ENCODE measurements at places on chromosomes 16 and 17.

- DNase-seq = no peak
These were observed 4.5 kb downstream of the ARHGDIA start for GRCh38 chr17:81866440-81867169.

DNA sequence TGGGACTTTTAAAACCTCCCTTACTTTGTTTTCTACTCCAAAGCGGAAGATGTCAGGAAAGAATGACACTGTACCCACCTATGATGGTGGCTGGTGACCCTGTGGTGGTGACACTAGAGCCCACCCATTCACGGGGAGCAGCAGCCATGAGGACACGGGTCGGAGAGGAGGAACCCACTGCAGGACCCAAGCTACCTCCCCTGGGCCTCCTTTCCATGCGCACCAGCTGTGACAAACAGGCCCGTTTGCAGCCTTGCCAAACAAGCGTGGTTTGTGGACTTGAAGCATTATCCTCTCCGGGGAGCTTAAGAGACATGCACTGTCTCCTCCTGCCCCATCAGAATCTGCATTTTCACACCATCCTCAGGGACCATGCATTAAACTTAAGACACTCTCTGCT lies 85.6 kb downstream of the ZFHX3 start:
- DNase-seq = no peak

GRCh38 chr17:29240477-29240876 lies 6.2 kb upstream of the CRYBA1 start:
- DNase-seq = no peak

GRCh38 chr16:10504404-10504885 lies 76.0 kb downstream of the EMP2 start:
- DNase-seq = no peak

- no peak for DNase-seq
These were observed 13.1 kb downstream of the CTU2 start for GRCh38 chr16:88719267-88719932.

- DNase-seq = no peak
These were observed 208.3 kb upstream of the WSCD1 start for GRCh38 chr17:5861854-5862253.

DNA sequence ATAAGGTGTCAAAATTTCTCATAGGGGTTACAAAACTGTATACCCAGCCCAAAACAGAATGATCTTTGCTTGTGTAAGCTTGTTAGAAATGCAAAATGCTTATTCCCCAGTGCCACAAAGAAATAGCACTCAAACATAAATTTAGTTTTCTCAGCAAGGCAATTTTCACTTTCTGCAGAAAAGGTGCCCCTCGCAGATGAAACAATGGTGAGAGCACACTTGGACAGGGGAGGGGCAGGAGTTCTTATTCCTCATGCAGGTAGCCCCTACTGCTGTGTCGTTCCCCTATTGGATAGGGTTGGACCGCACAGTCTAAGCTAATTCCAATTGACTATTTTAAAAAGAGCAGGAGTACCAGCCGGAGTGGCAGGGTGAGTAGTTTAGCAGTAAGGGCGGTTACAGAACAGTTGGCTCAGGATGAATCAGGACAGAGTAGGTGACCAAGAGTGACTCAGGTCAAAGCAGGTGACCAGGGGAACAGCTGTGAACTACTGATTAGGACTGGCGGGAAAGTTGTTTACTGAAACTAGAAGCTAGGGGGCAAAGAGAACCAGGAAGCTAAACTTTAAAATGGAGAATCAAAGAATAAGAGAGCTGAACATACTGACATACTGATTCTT lies 5.5 kb upstream of the LDHD start:
- DNase-seq = no peak

DNA sequence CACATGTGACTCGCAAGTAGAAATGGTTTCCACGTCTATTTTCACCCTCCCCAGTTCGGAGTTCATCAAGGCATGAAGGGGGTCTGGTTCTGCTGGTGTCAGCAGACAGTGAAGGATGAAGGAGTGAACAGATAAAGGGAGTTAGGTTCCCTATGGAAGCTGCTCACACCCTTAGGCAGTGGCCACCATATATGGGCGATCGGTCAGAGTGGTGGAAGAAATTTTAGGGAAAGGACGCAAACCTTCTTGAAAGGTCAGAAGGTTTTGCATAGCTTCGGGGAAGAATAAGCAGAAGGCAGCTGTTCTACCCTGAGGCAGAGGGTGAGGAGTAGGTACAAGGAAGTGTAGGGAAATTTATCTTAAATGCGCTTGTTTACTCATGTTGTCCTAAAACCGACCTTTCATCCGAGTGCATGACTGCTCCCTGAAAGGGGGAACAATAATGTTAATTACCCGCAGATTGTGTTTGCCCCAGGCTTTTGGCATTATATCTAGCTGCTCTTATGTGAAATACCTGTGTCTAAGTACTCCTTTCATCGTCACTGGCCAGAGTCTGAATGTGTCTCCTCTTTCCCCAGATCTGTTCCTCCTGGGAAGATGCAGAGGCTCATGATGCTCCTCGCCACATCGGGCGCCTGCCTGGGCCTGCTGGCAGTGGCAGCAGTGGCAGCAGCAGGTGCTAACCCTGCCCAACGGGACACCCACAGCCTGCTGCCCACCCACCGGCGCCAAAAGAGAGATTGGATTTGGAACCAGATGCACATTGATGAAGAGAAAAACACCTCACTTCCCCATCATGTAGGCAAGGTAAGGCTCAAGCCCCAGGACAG lies 12.5 kb downstream of the CDH5 start:
- DNase-seq = no peak

DNA sequence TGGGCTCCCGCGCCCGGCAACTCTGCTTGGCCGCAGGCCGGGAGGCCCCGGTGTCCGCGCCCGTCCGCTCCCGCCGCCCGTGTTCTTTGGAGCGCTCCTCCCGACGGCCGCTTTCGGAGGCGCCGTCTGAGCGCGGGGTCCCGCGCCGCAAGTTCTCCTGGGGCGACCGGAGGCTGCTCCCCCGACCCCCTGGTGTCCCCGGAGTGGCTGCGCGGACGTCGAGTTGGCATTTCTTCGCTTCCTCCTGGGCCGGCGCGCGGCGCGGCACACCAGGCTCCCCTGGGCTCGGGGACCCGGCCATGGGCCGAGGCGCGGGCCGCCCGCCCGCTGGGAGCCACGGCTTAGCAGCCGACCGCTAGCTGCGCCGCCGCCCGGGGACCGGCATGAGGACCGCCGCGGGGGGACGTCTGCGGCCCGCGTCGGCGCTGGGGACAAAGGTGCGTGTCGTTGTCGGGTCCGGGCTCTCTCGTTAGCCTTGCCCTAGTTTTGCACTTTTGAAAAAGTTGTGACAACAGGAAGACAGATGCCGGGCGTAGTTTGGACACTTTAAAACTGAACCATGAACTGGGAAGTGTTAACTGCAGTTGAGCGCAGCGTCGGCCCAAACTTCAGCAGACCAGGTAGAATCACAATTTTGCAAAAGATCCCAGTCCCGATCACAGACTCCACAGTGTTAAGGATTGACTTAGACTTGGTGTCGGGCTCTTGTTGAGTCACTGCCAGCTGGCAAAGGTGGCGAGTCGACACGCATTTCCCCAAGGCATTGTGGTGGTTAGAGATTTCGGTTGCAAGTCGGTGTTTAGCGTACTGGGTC lies 700 bp downstream of the UBN1 start:
- DNase-seq = peak; percentile 23

DNA sequence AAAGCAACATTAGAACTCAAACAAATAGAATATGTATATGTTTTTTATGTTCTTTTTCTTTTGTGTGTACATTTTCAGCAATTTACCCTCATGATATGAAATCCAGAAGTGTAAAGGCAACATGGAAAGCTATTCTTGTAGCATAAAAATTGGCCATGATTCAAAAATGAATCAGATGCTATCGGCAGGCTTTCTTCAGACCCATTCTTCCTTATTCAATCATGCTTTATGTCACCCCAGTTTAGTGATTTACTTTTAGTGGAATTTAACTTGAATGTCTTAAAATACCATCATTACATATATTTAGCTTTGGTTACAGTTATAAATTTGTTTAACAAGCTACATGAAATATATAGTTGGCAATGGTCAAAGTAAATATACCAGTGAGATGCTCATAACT lies 21.4 kb upstream of the SMIM36 start:
- DNase-seq = no peak

DNA sequence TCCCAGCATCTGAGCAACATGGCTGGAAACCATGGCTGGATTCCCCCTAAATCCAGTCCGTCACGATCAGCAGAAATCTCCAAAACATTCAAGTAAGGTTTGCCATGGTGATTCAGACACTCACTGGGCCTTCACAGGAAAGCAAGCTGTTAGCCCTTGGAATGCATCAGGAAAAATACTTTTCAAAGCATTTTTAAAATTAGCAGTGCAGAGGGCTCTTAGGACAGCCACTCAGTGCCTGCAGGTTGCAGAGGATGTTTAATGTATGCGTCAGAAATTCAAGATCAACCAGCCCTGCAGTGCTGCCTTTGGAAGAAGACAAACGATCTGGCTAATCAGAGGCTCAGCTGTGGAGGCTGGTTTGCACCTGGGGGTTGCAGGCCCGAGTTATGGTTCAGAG lies 50.3 kb downstream of the FOXL1 start:
- no peak for DNase-seq

GRCh38 chr17:51119415-51120356 lies 982 bp downstream of the SPAG9 start:
- peak; percentile 69 for DNase-seq

DNA sequence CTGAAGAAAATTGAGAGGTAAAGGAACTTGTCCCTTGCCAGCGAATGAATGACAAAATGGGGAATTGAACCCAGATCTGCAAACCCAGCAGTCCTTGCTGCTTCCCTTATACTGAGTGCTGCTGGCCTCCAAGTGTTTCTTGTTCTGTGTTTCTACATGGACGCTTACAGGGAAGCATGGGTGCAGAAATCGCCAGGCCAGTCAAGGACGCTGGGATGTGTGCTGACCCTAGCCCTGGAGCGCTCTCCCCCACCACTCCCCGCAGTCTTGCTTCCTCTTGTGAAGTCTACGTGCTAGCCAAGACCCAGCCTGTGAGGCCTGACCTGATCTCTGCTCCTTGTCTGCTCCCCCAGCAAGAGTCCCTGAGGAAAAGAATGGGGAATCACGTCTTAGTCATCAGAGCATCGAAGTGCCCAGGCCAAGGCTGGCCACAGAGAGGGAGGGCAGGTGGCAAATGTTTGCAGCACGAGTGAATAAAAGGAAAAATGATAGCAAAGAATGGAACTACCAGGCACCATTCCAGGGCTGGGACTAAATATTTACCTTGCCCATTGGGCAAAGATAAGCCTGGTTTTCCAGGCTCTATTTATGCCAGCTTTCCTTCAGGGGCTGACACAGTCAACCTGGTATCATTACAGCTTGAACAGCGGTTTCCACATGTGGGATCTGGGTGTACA lies 17.4 kb downstream of the CA4 start:
- DNase-seq = no peak

DNA sequence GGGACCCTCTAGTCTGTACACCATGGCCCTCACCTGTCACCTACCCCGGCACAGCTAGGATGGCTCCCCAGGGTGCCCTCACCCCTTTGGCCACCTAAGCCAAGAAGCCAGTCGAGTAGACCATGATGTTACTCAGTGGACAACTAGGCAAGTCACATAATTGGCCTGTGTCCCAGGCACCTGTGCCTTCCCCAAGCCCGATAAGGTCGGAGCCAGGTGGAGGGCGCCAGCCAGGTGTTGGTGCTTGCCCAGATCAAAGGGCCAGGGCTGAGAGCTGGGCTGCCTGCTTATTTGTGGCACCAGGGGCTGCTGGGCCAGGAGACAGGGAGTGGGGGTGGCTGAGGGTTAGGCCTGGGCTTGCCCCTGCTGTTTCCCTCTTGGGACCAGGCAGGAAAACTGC lies 16.8 kb downstream of the SPNS2 start:
- no peak for DNase-seq

GRCh38 chr17:80844418-80844990 lies 147.1 kb upstream of the CHMP6 start:
- DNase-seq = no peak

GRCh38 chr16:10367616-10368188 lies 18.2 kb upstream of the ATF7IP2 start:
- no peak for DNase-seq

GRCh38 chr16:20928774-20929411 lies 28.3 kb downstream of the LYRM1 start:
- no peak for DNase-seq

GRCh38 chr16:12754824-12755543 lies 48.7 kb downstream of the CPPED1 start:
- DNase-seq = no peak

GRCh38 chr17:57666201-57666870 lies 78.8 kb downstream of the CCDC182 start:
- no peak for DNase-seq

- DNase-seq = no peak
These were observed 12.5 kb upstream of the SREBF1 start for GRCh38 chr17:17849147-17849820.

DNA sequence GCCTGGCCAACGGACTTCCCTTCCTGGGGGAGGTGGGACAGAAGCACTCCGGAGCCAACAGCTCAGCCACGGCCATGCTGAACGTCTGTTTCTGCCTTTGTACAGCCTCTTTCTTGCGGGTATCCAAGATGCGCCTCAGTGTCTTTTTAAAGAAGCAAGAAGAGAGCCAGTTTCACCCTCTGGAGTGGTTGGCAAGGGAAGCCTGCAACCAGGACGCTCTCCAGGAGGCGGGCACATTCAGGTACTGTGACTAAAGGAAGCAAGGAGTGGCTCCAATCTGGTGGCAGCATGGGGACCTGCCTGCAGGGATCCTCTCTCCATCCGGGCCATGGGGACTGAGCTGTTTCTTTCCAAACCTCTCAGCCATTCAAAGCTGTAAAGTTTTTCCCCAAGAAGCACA lies 60.6 kb upstream of the ENDOV start:
- DNase-seq = no peak
